IPS-NIHi11 (cell line): ENCODE measurements at places on chromosomes 16 and 17.

- no peak for DNase-seq
Observed at GRCh38 chr17:78596871-78597764, 19.9 kb upstream of the DNAH17 start.

DNA sequence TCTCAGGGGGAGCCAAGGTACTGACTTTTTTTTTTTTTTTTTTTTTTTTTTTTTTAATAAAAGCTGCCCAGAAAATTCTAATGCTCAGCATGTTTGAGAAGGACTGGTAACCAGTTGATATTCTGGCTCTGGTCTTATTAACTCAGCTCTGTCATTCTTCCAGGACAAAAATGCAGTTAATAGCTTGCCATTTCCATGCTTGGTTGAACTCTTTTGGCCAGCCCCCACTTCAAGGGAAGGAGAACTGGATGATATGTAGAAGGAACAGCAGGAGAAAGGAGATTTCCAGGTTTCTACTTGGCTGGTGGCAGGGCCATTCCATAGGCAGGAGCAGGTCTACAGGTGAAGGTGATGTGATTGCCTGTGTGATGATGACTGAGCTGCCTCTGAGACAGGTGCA, 59.2 kb upstream of the TANC2 start:
- no peak for DNase-seq

DNA sequence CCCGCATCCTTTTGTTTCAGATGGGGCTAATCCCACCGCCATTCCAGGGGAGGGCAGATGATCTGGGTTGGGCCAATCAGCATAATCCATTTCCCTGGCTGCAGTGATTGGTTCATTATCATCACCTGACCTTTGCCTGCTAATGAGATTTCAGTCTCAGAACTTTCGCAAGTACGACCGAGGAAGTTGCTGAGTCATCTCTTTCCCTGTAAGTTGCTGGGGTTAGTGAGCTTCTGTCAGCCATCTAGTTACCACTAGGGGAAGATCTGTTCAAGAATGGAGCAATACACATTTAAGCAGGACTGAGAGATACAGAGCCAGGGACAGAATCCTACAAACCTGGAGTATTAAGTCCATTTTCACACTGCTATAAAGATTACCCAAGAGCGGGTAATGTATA, 65.3 kb upstream of the NUDT7 start:
- peak; percentile 50 for DNase-seq

- DNase-seq: no peak
Observed at GRCh38 chr16:48498769-48499631, 111.0 kb downstream of the N4BP1 start.

GRCh38 chr17:60410001-60410400, 12.3 kb upstream of the CHCT1 start:
- no peak for DNase-seq

- DNase-seq: no peak
Observed at GRCh38 chr17:877630-878029, 95.5 kb downstream of the MRM3 start.
